ENCODE measurements at places on chromosomes 2 and 18.

- DNase-seq, result no peak
Observed at GRCh38 chr2:64145714-64146113, 1.5 kb upstream of the PELI1 start.

DNA sequence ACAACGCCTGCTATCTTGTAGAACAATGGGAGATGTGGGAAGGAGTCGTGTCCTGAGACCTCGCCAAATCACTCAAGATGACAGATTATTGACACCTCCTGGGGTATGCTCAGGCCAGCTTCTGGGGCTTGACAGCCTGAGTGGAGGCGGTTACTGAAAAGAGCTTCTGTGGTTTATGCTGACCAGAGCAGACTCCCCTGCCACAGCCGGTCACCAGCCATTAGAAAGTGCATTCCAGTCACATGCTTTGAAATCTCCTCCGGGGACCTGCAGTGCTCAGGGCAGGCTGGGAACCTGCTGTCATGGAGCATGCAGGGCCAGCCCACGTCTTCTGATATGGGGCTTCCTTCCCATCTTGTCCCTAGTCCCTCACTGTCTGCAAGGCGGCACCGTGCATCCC lies 215.9 kb downstream of the SEPTIN10 start:
- no peak for DNase-seq

DNA sequence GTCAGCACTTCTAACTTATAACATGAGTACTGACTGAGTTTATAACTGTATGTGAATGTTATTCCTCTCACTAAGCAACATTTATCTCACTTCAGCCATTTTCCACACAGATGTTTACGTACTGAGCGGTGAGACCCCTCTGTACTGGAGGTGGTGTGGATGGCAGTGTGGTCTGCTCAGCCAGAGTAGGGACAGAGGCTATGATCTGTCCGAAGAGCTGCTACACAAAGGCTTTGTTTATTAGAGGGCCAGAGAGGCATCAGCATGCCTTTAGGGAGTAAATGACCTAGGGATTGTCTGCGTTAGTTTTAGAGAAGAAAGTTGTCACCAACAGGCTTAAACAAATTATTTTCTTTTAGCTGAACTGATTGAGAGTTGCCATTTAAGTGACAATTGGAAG lies 23.2 kb upstream of the TACR1 start:
- DNase-seq, result no peak

DNA sequence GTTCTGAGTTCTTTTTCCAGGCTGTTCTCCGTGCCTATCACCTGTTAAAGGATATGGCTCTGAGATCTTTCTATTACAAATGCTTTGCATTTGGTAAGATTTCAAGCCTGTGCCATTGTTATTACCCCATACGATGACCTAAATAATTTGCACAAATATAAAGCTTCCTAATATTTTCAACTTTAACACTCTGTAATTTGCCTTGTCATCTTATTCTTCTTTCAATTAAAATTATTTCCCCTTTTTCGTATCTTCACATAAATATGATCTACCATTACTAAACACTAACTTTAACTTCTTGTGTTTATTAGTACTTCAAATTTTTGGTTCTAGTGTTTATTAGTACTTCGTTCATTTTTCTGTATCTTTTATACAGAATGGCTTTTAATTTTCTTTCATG lies 3.2 kb upstream of the MSL3B start:
- no peak for DNase-seq

DNA sequence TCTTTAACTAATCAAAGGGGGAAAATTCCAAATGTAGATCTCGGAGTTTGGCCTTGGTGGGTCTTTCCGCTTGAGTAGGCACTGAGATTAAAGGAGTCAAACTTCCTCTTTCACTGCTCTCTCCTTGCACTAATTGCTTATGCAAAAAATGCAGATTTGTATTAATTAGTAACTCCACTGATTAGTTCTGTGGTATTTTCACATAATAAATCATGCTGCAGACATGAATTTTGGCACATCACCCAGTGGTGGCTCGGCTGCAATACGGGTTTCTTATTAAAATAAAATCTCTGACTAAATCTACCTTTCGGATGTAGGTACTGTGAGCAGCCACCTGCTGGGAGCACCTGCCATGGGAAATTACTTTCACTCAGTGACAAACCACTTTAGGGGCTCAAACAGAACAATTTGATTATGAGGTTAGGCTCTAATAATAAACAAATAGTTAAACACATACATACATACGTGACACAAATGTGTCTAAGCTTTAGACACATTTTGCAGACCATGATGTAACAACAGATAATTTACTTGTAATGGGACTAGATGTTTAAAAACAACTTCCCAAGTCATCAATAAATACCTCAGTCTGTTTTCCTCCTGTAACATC lies 6.4 kb upstream of the NEUROD1 start:
- no peak for DNase-seq

GRCh38 chr2:203857656-203858055 lies 9.9 kb upstream of the CTLA4 start:
- DNase-seq, result no peak

- DNase-seq, result no peak
Observed at GRCh38 chr18:62377131-62377807, 52.2 kb downstream of the TNFRSF11A start.

GRCh38 chr2:180677930-180678624 lies 302.3 kb upstream of the UBE2E3 start:
- no peak for DNase-seq

DNA sequence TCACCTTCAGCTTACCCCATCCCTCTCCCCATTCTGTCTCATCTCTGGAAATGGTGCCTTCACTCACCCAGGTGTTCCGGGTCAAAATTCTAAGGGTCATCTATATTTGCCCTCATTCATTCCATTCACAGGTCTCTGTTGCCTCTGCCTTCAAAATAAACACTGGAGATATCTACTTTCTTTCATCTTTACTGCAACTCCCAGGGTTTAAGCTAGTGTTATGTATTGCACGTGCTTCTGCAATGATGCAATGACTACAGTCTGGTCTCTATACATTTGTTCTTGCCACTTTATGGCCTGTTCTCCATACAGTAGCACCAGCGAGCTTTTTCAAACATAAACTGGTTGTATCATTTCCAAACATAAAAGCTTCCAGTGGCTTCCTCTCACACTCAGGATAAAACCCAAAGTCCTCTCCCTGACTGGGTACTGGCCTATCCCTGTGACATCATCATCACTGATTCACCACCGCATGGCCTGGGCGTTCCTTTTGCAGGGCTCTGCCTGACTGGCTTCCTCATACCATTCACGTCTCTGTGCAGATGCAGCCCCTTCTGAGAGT lies 14.3 kb downstream of the DSG2 start:
- no peak for DNase-seq

DNA sequence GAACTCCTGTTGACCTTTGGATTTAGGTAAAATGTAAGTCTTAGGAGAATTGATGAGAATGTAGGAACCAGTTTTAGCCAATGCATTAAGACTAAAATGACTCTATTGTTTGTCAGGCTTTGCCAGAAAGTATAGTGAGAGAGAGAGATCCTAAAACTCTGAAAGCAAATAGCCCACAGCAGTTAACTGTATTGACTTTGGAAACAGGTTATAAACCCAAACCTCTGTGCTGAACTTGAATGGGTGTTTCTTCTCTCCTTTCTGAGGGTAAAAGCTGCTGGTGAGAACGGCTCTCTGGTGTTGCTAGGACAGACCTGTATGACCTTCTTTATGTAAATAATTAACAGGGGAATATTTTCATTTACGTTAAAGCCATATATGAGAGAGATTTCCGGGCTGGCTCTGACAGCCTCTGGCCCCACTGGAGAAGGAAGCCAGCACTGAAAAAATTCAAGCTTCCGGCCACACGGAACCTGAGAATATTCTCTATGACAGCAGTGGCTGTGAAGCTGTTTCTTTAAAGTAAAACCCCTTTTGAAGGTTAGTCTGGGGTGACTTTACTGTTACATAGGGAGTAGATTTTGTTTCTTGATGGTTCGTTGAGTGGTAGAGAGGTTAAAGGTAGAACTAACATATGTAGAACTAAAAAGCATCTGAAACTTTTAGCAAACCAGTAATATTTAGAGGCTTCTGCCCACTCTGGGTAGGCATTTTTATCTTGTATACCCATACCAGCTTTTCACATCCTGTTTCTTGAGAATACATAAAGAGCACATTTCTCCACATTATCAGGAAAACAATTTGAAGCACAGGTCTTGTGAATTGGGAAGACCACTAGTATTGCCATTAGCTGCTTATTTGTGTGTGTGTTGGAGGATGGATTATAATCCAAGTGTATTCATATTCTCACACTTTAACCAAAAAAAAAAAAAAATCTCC lies 123.8 kb downstream of the SPTBN1 start:
- no peak for DNase-seq

DNA sequence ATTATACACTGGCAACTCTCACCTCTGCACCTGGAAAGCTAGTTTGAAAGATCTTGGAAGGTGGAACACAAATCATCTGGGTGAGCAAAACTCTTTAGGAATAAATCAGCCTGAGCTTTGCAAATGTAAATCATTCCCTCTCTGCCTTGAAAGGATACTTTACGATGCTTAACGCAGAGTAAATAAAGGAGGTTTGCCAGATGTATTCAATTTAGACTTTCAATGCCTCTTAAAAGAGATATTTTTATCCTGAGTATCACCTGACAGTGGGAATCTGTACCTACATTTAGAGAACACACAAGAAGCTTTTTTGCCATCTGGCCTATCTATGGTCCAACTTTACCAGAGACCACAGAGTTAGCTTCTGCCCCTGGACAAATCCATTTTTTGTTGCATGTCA lies 983.2 kb upstream of the CDH2 start:
- DNase-seq, result no peak

DNA sequence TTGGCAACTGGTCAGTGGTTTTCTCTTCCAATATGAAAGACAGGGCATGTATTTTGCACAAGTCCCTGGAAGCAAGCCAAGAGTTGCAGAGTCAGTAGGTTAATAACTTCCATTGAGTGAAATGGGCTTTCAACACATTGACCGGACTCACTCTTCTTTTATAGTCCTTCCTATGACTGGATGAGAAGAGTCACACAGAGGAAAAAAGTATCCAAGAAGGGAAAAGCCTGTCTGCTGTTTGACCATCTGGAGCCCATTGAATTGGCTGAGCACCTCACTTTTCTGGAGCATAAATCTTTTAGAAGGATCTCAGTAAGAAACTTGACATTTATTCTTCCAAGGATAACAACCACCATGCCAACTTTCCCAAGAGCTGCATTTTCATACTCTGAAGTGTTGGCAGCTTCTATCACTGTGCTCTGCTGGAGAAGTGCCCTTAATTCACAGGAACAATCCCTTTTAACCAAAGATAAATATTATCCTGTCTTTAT lies 45.4 kb downstream of the RASGRP3 start:
- DNase-seq, result no peak

- DNase-seq, result no peak
Observed at GRCh38 chr18:11163665-11164064, 14.3 kb upstream of the PIEZO2 start.

GRCh38 chr2:231644426-231644825 lies 51.8 kb downstream of the TEX44 start:
- DNase-seq, result no peak

DNA sequence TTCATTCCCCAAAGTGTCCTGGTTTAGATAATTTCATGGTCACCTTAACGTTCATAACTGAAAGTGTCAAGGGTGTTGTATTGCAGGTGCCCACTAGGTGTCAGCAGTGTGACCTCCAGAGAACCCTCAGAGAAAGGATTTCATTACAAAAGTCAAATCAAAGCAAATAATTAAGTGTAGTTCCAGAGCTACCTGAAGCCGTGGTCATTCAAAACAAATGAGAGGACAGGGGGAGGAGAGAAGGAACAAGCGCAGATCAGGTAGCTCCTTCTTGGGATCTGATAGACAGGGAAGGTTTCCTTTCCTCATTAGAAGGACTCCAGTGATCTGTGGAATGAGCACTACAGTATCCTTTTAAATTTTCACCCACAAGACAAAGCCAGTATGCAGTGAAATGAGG lies at the start of gene SLC9A4:
Gene SLC9A4 (plus strand): TSS at position 207 of the 400 bp plus-strand sequence. CDS start 534 bp downstream, outside the sequence.
- no peak for DNase-seq

DNA sequence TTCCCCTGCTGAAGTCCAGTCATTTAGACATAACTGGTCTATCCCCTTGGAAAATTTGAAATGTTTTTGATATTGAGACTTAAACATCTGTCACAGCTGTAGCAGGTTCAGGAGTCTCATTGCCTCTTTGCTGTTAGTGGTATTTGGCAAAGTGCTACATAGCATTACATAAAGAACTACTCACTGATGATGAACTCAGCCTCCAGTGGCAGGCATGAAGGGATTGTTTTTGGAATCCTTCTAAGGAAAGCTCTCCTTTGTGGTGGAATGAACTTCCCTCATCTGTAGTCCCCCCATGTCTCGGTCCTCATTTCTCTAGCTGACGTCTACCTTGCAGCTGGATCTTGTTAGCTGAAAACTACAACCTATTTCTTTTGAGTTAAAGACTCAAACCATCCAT lies 111.6 kb downstream of the TACR1 start:
- DNase-seq, result no peak

- no peak for DNase-seq
Observed at GRCh38 chr18:74522635-74523548, 11.4 kb upstream of the CNDP1 start.

GRCh38 chr2:152441961-152442360 lies 107.0 kb downstream of the FMNL2 start:
- no peak for DNase-seq

GRCh38 chr18:39486268-39486667 lies 1920.7 kb upstream of the CELF4 start:
- DNase-seq, result no peak

DNA sequence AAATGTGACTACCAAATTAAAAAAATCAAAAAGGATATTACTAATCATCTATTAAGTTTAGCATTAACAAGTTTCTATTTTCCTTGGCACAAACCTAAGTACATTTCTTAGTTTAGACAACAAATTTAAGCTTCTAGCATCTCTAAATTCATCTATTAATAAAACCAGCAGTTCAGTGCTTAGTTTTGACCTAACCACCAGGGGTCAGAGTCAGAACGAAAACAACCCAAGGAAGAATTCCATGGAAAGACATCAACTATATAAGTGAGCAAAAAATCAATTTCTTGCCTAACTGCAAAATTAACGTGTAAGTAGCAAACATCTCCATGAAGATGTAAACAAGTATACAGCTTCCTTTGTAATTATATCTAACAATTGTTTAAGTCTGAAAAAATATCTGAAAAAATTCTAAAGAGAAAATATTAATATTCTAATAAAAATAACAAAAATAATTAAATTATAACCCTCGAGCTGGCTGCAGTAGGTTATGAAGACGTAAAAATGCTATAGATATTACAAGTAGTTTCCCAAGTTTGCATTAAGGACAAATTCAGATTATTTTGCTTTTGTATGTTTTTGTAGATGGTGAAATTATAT lies 83.7 kb downstream of the CERKL start:
- no peak for DNase-seq

GRCh38 chr2:216534809-216535208 lies 36.2 kb downstream of the RPL37A start:
- DNase-seq, result no peak

- no peak for DNase-seq
Observed at GRCh38 chr2:238696786-238697185, 151.1 kb upstream of the TWIST2 start.

GRCh38 chr2:48566592-48567310 lies 36.8 kb downstream of the STON1 start:
- DNase-seq, result no peak
